ENCODE measurements at places on chromosomes 3 and 15.

DNA sequence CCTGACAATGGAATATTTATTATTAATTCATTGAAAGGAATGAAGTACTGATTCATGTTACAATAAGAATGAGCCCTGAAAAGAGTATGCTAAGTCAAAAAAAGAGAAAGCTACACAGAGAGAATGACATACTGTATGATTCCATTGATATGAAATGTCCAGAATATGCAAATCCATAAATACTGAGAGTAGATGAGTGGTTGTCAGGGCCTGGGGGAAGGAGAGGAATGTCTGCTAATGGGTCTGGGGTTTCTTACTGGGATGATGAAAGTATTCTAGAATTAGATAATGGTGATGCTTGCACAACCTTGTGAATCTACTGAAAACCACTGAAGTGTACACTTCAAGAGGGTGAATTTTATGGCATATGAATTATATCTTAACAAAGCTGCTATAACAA lies 79.9 kb upstream of the HACD2 start:
- DNase-seq, result no peak

DNA sequence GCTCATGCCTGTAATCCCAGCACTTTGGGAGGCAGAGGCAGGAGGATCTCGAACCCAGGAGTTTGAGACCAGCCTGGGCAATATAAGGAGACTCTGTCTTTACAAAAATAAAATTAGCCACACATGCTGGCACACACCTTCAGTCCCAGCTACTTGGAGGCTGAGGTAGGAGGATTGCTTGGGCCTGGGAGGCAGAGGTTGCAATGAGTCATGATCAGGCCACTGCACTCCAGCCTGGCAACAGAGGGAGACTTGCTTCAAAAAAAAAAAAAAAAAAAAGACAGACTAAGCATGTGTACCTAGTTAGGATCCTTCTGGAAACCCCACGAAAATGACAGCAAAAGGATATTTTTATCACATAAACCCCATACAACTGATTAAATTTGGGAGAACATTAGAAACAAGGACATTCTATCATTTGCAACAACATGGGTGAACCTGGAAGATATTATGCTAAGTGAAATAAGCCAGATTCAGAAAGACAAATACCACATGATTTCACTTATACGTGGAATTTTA lies 44.9 kb downstream of the METTL6 start:
- no peak for DNase-seq

- no peak for DNase-seq
These were observed 1.3 kb upstream of the ZXDC start for GRCh38 chr3:126477061-126477380.

- DNase-seq, result no peak
These were observed 372.1 kb downstream of the MAGI1 start for GRCh38 chr3:65666448-65667091.

DNA sequence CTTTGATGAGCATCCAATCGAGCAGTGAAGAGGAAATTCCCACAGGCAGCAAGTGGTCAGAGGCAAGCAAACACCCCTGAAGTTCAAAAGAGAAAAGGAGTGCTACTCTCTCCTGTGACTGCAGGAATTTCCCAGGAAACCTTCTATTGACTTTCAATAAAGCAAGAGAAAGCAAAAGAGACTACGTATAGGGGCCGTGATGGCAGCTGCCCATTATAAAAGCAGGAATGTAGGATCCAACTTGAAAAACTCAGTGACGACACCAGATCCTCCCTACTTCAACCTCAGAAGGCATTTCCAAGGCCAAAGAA lies 53.1 kb upstream of the IP6K2 start:
- no peak for DNase-seq

DNA sequence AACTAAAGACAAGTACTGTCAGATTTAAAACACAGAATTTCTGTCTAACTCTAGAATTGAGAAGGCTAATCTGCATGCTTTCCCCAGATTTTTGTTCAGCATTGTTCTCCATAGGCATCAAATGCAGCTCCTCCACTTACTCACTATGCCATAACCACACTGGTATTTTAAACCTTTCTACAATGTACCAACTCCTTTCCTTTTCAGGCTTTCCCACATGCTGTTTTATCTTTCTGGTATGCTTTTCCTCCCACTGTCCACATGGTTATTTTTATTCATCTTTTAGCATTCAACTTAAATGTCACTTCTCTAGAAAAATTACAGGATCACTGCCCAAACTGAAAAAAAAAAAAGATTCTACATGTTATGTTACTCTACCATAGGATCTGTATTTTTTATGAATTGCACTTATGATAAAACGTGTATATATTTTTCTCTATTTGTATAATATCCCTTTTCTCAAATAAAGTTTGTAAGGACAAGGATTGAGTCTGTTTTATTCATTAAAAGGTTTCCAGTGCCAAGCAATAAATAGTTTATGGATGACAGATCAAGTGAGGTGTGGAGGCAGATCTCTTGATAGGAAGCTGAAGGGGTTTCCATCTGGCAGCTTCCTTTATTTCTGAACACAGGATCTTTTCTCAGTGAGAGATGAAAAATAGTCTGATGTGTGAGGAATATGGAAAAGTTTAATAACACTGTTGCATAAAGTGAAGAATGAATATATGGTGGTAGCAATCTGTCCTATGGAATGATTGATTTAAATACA lies 1064.5 kb downstream of the ZPLD1 start:
- no peak for DNase-seq

DNA sequence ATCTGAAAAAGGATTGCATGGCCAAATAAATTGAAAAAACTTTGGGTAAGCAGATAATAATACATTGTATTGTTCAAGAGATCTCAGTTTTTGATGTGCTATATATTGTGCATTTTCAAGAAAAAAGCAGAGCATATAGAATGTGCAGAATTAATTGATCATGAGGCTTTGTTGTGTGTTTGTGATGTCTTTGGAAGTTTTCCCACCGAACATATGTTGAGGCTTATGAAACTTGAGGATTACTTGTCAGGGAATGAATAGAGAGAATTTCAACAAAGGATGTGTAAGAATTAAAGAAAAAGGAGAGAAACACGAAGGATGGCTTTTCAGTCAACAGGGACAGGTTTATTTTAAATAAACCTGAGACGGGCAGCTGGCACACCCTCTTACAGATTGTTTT lies 232.5 kb upstream of the POU1F1 start:
- no peak for DNase-seq

DNA sequence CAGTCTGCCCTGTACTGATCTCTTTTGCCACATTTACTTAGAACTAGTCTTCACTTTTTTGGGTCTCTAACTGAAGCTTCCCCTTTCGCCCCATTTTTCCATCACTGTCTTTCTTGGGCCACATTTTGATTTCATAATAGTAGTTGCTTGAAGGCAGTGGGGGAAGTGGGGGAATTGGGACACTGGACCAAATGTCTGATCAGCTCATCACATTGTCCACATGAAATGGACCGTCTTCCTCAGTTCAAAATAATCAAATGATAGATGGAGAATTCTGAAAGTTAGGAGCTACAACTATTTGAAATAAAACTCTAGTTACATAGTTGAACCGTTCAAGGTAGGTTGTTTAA lies 747 bp downstream of the PDCD6IP start:
- DNase-seq, result no peak

GRCh38 chr3:170712798-170713197 lies 126.9 kb upstream of the SLC7A14 start:
- no peak for DNase-seq

DNA sequence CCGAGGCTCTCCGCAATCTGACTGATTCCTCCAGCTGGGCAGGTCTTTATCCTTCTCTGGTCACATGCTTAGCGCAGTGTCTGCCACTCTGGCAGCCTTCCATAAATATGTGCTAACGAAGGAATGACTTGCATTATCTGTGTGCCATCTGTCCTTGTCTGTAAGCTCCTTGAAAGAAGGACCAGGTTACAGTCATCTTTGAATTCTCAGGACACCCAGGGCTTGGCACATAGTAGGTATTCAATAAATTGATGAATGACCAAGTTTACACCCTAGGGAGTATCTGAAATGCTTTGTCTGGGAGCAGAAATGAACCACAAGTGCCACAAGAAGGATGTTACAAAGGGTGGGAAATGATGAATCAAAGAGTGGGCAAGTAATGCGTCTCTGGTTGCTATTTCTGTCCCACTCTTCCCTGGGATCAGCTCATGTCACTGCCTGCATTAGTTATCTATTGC lies 16.5 kb upstream of the FAM3D start:
- no peak for DNase-seq

GRCh38 chr3:25064681-25065080 lies 363.4 kb upstream of the RARB start:
- DNase-seq, result no peak

DNA sequence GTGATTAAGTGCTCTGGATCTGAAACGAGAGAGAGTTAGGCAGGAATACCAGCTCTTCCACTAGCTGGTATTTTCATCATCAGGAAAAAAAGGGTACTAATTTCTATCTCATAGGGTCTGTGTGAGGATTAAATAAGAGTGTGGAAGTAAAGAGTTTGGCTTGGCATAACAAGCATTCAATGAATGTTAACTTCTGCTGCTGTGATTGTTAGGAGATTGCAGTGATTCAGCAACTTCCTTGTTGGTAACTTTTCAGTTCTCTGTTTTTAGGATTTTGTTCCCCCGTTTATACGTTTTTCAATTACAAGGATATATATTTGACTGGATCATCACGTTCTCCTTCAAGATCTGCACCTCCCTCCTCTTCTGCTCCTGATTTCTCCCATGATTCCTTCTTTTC lies 65.9 kb upstream of the MYO5C start:
- no peak for DNase-seq

- DNase-seq, result no peak
These were observed 155.9 kb upstream of the FEZF2 start for GRCh38 chr3:62529230-62529629.

DNA sequence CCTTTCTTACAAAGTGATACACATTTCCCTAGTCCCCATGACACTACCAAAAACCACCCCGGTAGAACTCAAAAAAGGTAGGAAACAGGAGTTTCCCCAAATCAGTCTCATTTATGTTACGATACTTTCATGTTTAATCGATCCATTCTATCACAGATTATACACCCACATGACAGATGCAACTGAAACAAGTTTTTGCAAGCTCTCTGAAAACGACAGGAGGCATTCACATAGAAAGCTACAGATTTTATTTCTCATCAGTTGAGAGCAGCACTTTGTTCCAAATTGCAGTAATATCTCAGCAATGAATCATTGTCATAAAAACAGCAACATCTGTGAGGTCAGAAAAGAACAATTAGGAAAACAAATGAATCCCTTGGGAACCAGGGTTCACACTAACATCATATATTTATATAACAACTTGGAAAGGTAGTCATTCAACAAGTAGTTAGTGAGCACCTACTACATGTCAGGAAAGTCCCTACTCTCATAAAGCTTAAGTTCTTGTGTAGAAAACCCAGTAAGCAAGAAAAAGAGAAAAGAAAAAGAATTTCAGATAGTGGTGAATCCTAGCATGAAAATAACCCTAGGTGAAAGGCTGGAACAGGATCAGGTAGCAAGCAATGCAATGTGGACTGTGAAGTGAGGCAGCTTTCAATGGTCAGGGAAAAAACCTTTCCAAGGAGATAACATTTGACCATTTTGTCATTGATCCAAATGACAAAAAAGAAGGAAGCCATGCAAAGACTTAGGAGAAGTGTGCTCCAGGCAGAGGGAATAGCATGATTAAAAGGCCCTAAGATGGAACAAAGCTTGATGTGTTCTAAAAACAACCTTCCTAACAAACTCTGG lies 8.3 kb downstream of the PLD1 start:
- no peak for DNase-seq

DNA sequence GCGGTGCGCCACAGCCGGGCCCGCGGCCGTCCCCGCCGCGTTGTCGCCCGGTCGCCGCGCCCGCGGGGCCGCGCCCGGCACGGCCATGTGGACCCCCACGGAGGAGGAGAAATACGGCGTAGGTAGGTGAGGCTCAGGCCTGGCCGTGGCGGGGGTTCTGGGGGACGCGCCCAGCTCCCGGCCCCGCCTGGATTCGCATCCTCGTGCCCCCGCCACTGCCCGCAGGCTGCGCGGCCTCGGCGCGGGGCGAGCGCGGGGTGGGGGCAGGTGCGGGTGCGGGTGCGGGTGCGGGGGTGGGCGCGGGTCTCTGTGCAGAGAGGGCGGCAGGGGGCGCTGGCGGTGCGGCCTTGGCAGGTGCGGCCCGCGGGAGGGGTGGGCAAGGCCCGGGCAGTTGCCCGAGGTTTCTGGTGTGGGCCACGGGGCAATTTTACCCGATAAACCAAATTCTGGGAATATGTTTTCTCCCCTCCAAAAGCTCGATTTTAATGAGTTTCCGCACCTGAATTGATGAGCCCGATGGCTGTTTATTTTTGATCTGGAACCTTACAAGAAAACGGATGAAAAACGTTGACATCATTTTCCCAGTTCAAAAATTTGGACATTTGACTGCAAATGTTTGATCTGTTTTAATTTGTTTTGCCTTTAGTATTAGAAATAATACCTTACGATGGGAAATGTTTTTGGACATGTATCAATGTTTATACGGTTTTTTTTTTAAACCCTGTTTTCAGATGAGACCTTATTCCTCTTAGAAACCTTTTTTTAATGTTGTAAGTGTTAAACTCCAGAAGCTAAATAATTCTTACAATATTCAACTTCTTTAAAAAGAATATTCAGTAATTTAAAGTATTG lies 678 bp downstream of the DOCK3 start:
- no peak for DNase-seq

DNA sequence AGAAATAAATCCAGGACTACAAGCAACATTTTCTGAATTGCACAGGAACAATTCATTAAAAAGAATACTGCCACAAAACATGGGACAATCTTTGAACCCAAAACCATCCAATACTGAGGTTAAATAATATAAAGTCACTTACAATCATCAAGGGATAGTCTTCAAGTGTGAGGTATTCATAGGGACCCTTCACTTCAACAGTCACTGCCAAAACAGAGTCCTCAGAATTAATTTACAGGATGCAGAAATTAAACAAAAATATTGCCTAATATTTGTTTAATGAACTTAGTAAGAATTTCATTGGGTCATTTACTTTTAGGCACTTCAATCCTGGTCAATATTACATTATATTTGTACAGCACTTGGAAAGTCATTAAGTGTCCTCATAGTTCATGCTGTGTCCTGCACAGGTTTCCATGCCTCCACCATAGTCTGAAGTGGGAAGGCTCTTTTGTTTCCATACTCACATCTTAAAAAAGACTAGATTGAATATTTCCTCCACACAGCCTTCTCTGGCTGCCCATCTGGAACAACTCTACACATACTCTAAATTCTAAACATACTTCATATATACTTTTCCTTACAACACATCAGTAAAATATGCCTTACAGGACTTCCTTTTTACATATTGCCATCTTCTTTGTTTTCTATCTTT lies 31.6 kb upstream of the VPS39 start:
- no peak for DNase-seq

DNA sequence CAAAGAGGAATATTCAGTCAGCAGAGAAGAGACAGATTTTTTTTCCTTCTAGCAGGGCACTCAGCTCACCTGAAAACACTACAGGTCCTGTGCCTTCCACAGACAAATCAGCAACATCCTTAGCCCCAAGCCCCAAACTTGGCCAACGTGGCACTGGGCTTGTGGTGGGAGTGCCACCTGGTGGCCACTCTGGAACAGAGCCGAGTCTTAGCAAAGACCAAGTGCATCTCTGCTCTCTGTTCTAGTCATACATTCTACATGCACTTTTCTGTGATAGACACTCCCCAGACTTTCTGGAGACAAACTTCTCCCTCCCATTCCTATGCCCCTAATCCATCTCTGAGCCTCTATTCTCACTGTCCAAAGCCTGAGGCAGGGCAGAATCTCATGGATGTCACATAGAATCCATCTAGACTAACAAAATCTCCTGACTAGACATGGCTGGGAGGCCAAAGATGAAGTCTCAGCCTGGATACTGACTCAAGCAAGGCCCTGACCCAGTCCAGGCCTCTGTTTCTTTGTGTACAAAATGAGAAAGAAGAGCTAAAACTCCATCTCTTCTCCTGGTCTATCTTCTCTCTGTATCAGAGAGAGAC lies 5.1 kb upstream of the SEMA7A start:
- peak; percentile 14 for DNase-seq

GRCh38 chr3:146390957-146391356 lies 78.4 kb downstream of the PLSCR2 start:
- no peak for DNase-seq

All from NCI-H1417 treated with DMSO at 0.1 percent for 48 hours (cell line).